ENCODE measurements at places on chromosomes 12 and 14. TPM values are rescaled to one million over a fixed set of nuclear protein-coding genes. Genes with fewer than 3 reads are reported as not detected.

PPTC7 gene
- total RNA-seq, result 14.4 TPM

- no peak for ATAC-seq
Observed at GRCh38 chr12:131835616-131836171, 7.5 kb downstream of the MMP17 start.

DNA sequence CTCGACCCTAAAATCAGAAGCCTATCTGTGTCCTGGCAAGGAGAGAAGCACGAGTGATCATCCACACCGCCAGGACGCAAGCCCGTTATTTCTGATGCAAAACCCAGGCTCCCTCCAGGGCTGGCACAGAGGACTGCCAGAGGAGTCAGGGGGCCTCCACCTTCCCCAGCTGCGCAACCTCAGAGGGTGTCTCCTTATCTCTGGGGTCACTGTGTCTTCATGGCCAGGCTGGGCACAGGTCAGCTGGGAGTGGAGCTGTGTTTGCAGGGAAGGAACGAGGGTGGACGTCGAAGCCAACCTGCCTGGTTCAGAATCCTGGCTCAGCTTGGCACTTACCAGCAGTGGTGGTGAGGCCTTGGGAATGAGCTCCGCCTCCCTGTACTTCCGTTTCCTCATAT is 12.0 kb upstream of the SERPINA3 start:
- no peak for ATAC-seq

DNA sequence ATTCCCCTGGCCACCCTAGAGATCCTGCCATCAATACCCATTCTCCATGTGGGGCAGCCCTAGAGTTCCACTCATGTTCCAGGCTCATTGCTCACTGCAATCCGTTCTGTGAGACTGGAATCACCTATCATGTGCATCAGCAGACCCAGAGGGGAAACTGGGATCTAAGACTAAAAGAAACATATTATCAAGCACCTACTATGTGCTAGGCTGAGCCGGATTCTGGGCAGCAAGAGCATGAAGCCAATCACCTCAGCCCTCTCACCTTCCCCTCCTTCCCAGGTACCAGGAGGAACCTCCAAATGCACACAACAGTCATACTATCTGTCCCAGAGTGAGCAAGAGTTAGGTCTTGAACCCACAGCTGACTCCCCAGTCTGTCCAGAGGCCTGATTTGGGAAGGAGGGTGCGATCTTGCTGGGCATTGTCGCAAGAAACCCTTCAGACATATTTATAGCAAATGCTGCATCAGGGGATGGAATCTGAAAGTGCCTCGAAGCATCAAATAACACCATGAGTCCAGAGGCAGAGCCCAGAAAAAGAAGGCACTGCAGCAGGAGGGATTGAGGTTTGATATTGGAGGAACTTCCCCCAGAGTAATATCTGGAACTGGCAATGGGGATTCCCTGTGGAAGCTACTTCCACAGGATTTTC is 6.7 kb upstream of the CACNB3 start:
- ATAC-seq, result no peak

- ATAC-seq, result no peak
Observed at GRCh38 chr12:116339800-116340371, 62.4 kb upstream of the MED13L start.

Data from esophagus mucosa (tissue), 1 donor.